Hematopoietic multipotent progenitor cell (in vitro differentiated cells): ENCODE measurements at places on chromosomes 1 and 21.

DNA sequence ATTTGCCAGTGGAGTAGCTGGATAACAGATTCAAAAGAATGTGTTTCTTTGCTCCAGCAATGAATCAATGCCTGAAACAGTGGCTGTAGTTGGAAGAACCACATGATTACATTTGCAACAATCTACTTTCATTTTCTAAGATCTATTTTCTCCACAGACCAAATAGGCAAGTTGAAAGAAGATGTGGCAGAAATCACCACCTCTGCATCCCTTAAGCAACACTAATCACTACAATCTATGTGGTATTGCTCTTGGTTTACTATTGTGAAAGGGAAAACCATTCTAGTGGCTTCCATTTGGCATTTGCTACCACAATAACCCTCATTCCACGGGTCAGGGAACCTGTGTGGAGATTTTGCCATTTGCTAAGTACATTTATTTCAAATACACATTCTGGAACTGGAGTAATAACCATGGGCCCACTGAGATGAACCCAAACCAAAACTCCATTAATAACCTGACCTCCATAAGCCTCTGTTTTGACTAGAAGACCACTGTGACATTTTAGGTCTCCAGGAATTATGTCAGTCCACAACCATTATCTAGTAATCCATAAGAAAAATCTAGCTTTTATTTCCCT, 66.3 kb downstream of the C1orf185 start:
- DNase-seq: no peak

DNA sequence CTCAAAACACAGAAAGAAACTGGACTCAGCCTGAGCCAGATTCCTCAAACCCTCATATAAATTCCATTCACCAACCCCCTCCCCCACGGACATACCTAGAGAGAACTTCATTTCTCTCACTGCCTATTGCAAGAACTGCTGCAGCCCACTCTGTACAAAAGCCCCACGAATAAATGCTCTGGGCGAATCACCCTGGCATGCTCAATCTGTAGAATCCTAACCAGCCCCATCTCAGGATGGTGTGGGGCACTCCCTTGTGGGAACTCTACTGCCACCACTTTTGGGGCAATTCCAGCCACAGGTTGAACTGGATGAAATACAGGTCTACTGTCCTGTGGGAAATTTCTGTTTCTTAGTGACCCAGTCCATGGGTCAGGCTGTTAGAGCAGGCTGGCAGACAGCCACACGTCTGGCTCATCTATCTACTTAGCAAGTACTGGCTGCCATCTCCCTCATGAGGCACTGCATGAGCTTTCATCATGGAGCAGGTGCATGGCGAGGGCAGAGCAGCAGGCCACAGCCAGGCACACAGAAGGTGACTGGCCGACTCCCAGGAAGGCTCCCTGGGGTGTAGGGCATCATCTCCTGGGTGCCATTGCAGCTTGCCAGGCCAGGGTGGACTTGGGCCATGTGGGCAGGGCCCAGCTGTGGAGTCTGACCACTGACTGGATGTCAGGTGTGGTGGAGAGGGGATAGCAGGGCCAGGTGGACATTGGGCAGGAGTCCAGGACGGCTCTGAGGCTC, 1.6 kb upstream of the C1orf35 start:
- DNase-seq: no peak

GRCh38 chr1:30964706-30965105, 56.1 kb upstream of the SDC3 start:
- DNase-seq: no peak

GRCh38 chr1:179781962-179782361, 38.9 kb downstream of the FAM163A start:
- no peak for DNase-seq

DNA sequence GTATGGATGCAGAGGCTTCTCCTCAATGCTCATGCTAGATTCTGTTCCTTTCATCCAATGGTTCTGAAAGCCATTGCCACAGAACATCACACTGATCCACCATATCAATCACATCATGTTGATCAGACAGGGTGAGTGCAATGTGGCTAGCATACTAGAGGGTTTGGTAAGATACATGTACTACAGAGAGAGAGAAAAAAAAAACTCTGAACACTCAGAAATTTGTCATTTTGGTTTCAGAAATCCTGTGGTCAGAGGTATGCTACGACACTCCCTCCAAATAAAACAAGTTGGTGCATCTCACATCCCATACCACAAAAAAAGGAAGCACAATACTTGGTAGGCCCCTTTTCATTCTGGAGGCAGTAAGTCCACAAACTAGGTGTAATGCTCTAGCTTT, 35.4 kb downstream of the OR10J1 start:
- no peak for DNase-seq

- no peak for DNase-seq
Observed at GRCh38 chr21:45528028-45528705, 14.1 kb downstream of the SLC19A1 start.

- no peak for DNase-seq
Observed at GRCh38 chr1:202645097-202645476, 65.2 kb downstream of the SYT2 start.

- no peak for DNase-seq
Observed at GRCh38 chr1:93692026-93692425, 10.4 kb upstream of the BCAR3 start.

- DNase-seq: no peak
Observed at GRCh38 chr1:1171546-1172340, 1.9 kb upstream of the TTLL10 start.
